Thoracic aorta (tissue), 2 donors: ENCODE measurements at places on chromosomes 2 and 18.

DNA sequence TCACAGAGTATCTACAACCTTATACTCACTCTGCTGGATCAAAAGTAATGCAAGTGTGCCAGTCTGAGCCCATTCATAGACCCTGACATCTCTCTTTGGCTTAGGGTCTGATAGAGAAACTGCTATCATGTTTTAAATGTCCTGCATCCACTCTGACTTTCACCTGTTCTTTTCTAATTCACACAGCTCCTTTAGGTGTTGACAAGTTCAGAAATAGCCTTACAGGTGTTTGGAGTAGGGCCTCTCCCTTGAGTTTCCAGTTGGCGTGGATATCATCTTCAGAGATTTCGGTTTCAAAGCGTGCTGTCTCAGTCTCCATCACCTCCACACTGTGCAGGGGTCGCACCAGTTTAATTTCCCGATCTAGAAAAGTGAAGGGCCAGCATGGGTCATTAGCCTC, 150.3 kb downstream of the PLEKHA3 start:
- no peak overlapping the region for H3K27ac ChIP-seq
- no peak overlapping the region for H3K4me3 ChIP-seq
- no peaks in the 10 kb centered on the region for H3K27me3 ChIP-seq
- DNase-seq, result no peak

- H3K4me1 ChIP-seq, result peaks cover 56% of the 10 kb centered on the region
- no peaks in the 10 kb centered on the region for H3K27me3 ChIP-seq
- no peak for DNase-seq
Observed at GRCh38 chr2:177262092-177262491, 2.4 kb downstream of the NFE2L2 start.

DNA sequence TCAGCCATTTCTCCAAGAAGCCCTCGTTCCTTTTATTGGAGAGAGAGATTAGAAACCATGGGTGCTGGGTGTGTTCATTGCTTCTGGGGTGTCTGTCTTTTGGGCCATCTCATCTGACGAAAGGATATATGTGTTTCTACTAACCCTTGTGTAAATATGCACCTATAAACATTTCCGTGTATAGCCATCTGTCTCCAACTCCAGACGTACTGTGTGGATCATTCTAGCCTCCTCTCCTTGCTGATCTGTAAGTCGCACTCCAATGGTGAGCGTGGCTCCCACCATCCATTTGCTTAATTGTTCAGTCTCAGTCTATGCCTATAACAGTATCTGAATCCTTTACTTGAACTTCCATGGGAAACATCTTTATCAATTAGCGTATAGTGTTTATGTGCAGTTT, 1.8 kb downstream of the RBFA start:
- no peak overlapping the region for H3K4me3 ChIP-seq
- H3K4me1 ChIP-seq, result peaks cover 11% of the 10 kb centered on the region
- H3K27me3 ChIP-seq, result no peaks in the 10 kb centered on the region
- no peak for DNase-seq
- no peak overlapping the region for H3K27ac ChIP-seq

GRCh38 chr2:138421971-138422335, 79.6 kb upstream of the SPOPL start:
- H3K4me1 ChIP-seq, result peaks cover 9% of the 10 kb centered on the region
- H3K36me3 ChIP-seq, result no peaks in the 10 kb centered on the region
- no peaks in the 10 kb centered on the region for H3K27me3 ChIP-seq

- H3K27me3 ChIP-seq, result no peaks in the 10 kb centered on the region
- no peak overlapping the region for H3K4me3 ChIP-seq
- no peak overlapping the region for H3K27ac ChIP-seq
- DNase-seq, result no peak
Observed at GRCh38 chr2:200158647-200159356, 147.7 kb upstream of the SPATS2L start.

DNA sequence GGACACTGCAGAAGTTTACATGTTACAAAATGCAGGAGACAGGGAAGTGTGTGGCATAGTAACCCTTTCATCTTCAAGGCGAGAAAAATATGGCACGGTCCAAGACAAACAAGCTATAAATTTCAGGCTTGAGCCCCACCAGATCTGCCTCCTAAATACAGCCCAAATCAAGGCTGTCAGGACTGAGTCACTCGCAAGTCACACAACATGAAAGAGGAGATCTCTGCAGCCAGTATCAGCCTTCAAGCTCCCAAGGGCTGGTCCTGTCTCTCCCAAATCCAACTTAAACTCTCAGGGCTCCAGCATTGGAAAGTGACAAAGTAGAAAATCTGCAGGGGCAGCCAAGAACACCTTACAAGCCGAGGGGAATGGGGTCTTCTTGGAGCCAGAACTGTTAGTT, 106.3 kb upstream of the GATA6 start:
- no peak overlapping the region for H3K4me3 ChIP-seq
- DNase-seq, result no peak
- H3K27ac ChIP-seq, result no peak overlapping the region
- no peaks in the 10 kb centered on the region for H3K27me3 ChIP-seq

GRCh38 chr18:77074431-77074830, 58.2 kb downstream of the MBP start:
- H3K27me3 ChIP-seq, result no peaks in the 10 kb centered on the region
- no peak for DNase-seq
- H3K36me3 ChIP-seq, result no peaks in the 10 kb centered on the region
- H3K4me3 ChIP-seq, result no peak overlapping the region
- H3K4me1 ChIP-seq, result peaks cover 27% of the 10 kb centered on the region

GRCh38 chr2:210591663-210592062, 35.3 kb downstream of the CPS1 start:
- H3K27ac ChIP-seq, result no peak overlapping the region
- no peak for DNase-seq
- H3K36me3 ChIP-seq, result no peaks in the 10 kb centered on the region
- no peak overlapping the region for H3K4me3 ChIP-seq
- H3K27me3 ChIP-seq, result no peaks in the 10 kb centered on the region
- H3K4me1 ChIP-seq, result no peaks in the 10 kb centered on the region

DNA sequence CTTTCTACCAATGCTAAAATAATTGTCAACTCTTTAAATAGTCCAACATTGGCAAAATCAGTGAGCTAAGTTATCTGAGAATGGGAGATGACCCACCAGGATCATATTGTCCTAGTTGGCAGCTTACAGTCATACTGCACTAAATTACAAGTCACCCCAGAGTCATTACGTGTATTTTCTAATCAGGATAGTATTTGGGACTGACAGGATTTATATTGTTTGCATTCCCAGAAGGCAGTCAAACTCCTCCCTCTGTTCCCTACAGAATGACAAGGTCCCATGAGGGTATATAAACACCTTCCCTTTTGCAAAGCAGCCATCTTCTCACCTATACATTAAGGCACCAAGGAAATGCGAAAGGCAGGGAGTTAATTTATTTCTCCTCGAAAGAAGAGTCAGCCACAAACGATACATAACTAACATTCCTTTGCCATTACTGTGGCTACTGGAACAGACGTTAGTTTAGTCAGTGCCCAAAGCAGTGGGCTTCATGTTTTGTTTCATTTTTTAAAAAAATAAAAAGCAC, 125.3 kb downstream of the ANTXR1 start:
- H3K27me3 ChIP-seq, result no peaks in the 10 kb centered on the region
- H3K36me3 ChIP-seq, result no peaks in the 10 kb centered on the region
- no peak for DNase-seq
- peak overlapping the region; percentile 68 for H3K27ac ChIP-seq

- no peaks in the 10 kb centered on the region for H3K27me3 ChIP-seq
- H3K4me1 ChIP-seq, result peaks cover 2% of the 10 kb centered on the region
- no peak overlapping the region for H3K4me3 ChIP-seq
- no peaks in the 10 kb centered on the region for H3K36me3 ChIP-seq
Observed at GRCh38 chr2:178304333-178304732, 110.0 kb downstream of the OSBPL6 start.

GRCh38 chr2:129113776-129114175, 795.1 kb upstream of the HS6ST1 start:
- H3K4me3 ChIP-seq, result no peak overlapping the region
- H3K27ac ChIP-seq, result no peak overlapping the region
- H3K36me3 ChIP-seq, result no peaks in the 10 kb centered on the region

DNA sequence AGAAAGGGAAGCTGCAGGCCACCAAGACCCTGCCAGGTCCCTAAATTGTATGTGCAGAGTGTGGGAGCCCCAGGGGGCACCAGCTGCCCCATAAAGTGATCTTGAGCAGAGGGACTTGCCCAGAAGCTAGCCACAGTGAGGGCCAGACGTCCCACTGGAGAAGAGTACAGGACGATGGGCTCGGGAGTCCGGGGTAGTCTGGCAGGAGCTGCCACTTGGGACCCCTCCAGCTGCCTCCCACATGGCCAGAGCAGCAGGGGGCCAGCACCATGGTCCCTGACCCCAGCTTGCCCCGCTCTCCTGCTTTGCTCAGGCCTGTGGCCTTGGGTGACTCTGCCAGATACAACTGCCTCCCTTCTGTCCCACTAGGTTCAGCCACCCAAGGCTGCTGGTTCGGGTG, 11.7 kb upstream of the LOXHD1 start:
- DNase-seq, result no peak
- no peaks in the 10 kb centered on the region for H3K4me1 ChIP-seq
- no peak overlapping the region for H3K27ac ChIP-seq
- no peaks in the 10 kb centered on the region for H3K27me3 ChIP-seq

- DNase-seq, result no peak
- H3K36me3 ChIP-seq, result no peaks in the 10 kb centered on the region
- no peaks in the 10 kb centered on the region for H3K27me3 ChIP-seq
- H3K27ac ChIP-seq, result no peak overlapping the region
- H3K4me3 ChIP-seq, result no peak overlapping the region
- H3K4me1 ChIP-seq, result peaks cover 5% of the 10 kb centered on the region
Observed at GRCh38 chr2:45944074-45944473, 292.6 kb downstream of the PRKCE start.

GRCh38 chr2:78077633-78078032, 555.5 kb upstream of the LRRTM4 start:
- no peaks in the 10 kb centered on the region for H3K27me3 ChIP-seq
- DNase-seq, result no peak
- H3K27ac ChIP-seq, result no peak overlapping the region
- H3K4me1 ChIP-seq, result no peaks in the 10 kb centered on the region

DNA sequence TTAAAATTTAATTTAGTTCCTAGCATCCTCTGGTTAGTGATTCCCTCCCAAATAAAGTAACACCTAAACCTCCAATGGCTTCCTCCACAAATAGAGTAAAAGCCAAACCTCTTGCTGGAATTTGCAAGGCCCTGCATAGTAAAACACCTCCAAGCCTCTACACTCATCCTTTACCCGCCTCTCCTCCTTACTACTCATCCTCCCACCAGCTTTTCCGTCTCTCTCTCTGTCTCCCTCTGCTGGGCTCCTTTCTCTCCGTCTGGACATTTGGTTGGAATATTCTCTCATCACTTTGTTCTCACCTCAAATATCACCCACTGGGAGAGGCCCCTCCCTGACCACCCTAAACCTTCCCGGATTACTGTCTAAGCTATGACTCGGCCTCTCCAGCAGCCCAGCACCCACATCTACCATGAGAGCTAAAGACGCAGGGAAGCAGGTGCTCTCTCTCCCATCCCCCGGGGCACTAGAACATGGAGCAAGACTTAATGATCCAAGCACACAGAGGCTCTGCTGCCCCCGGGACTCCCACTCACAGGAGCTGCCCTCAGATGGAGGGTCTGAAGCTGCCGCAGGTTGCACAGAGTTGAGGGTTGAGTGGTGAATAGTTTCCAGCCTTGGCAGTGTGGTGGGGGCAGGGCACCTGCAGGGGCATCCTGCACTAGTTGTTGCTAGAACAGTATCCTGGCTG, 167.2 kb downstream of the FBXO15 start:
- H3K4me1 ChIP-seq, result no peaks in the 10 kb centered on the region
- H3K27me3 ChIP-seq, result no peaks in the 10 kb centered on the region
- DNase-seq, result no peak
- H3K4me3 ChIP-seq, result no peak overlapping the region

GRCh38 chr2:126808929-126809328, 89.8 kb upstream of the TEX51 start:
- no peak for DNase-seq
- no peaks in the 10 kb centered on the region for H3K4me1 ChIP-seq
- no peak overlapping the region for H3K4me3 ChIP-seq
- no peaks in the 10 kb centered on the region for H3K36me3 ChIP-seq
- no peaks in the 10 kb centered on the region for H3K27me3 ChIP-seq

DNA sequence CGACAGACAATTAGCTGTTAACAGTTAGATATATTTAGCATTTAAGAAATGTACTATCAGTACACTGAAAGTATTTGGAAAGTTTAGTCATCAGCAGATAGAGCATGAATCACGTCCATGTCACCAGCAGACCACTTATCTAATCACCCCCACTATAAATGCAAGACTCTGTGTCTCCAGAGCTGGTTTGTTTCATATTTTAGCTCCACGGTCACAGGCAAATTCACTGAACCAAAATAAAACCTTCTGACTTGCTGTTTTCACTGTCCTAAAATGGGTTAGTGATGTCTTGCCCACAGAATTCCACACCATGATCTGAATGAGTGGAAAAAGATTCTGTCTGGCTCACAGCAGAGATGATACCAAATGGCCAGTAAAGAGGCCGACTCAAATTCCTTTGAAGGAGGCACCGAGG, 64.9 kb downstream of the CDH2 start:
- peak overlapping the region; percentile 26 for H3K27ac ChIP-seq
- no peaks in the 10 kb centered on the region for H3K36me3 ChIP-seq
- H3K4me1 ChIP-seq, result peaks cover 24% of the 10 kb centered on the region

DNA sequence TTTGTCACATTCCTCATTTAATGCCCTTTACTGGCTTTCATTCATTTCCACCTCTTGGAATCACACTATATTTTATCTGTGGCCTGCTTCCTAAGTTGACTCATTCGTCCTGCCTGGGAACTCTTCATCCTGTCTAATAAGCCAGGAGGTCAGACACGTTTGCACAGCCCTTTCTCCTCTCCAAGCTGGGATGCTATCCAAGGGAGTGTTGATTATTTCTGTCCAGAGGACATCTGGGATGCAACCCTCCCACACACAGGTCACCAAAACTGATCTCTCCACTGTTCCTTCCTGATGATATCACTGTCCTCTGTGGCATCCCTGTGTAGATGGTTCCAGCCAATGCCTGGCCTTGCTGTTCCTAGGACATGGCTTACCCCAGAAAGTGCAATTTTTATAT, 79.8 kb upstream of the NOSTRIN start:
- DNase-seq, result no peak
- no peaks in the 10 kb centered on the region for H3K4me1 ChIP-seq
- H3K27me3 ChIP-seq, result no peaks in the 10 kb centered on the region
- no peak overlapping the region for H3K27ac ChIP-seq

DNA sequence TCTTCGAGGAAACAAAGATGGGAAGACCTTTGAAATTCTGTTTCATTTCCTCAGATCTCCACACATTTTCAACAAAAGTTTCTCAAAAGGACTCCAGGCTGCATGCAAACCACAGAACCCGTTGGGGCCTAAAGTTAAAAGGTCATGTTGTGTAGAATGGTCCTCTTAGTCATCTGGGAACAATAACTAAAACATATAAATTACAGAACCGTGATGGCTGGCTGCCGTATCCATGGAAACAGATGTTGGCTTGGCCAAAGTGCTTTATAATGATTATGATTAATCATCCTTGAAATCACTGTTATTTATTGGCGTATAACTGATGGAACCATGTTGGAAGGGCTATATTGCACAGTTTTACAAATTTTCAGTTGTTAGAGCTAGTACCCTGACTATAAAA, 182.8 kb upstream of the CRIM1 start:
- no peaks in the 10 kb centered on the region for H3K27me3 ChIP-seq
- no peaks in the 10 kb centered on the region for H3K36me3 ChIP-seq
- H3K27ac ChIP-seq, result no peak overlapping the region
- no peak overlapping the region for H3K4me3 ChIP-seq
- no peaks in the 10 kb centered on the region for H3K4me1 ChIP-seq
